Cortex of kidney (tissue), 1 donor: ENCODE measurements at places on chromosomes 5 and 9.

DNA sequence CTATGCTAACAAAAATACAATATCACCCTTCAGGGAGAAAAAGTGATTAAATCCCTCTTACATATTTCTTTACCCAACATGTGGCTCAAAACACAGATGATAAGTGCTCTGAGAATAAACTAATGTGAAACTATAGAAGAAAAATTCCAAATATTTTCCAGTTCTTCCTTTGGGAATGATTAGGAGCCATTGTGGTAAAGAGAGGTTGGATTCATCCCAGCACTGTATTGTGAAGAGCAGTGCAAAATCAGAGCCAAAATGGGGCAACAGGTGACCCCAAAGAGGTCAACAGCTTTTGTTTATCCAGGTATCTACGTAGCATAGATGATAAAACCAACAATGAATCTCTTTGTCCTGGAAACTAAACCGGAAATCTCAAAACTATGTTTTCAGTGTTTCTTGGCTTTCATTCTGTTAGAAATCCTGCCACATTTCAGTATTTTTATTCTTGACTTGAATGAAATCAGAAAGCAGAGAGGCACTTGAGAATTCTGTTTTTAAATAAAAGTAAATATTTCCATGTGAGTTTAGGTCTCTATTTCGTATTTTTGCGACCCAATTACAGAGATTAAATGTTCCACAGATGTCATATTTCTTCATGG is 120.4 kb upstream of the FST start:
- DNase-seq, result no peak

GRCh38 chr9:37036371-37036775 is 2.3 kb upstream of the PAX5 start:
- DNase-seq, result no peak

DNA sequence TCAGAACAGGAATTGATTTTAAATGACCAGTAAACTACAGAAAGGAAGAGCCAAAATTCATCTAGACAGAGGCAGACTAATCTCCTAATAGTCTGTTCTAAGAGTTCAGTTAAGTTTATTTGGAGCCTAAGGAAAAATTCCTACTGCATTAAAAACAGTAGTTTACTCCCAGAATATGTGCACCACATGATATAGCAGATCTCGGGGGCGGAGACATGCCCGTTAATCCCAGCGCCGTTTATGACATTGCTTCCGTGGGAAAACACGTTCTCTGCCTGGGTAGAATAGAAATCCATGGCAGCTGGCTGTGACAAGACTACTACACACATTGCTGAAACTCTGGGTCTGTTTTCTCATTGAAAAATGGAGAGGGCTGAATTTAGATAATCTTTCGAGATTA is 11.4 kb downstream of the HABP4 start:
- DNase-seq, result no peak

DNA sequence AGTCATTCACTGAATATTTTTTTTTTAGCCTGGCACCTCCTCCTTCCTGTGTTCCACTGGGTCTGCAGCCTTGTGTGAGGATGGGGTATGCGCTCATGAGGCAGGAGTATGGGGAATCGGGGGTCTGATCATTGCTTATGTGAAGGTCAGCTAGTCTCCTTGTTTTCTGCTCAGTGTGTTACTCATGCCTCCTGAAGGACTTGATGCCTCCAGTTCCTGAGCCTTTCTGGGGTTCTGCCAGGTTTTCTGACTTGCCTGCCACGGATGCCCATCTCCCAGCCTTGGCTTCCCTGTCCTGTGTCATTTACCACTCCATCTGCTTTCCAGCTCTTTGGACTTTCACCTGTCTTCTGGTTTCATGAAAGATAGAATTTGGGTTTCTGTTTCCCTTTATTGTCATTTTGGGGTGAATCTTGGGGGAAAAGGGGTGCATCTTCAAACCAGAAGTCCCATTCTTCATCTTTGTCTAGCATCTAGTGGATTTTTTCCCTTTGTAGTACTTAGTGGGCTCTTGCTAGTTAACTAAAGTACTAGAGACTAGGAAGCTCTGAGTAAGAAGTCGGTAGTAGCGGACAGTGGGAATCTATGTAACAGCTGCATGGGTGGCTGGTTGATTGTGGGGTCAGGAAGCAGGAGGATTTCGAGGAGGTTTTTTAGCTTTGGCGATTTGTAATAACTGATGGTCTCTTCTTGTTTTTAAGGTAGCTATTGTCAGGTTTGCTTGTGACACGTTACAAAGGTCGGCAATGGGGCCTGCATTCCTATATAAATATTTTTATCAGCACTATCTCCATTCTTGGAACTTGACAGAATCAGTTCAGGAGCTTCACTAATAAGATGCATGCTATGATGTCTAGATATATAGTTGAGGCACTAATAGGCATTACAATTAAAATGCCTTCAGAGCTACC is 8.2 kb downstream of the OTULIN start:
- DNase-seq, result no peak

DNA sequence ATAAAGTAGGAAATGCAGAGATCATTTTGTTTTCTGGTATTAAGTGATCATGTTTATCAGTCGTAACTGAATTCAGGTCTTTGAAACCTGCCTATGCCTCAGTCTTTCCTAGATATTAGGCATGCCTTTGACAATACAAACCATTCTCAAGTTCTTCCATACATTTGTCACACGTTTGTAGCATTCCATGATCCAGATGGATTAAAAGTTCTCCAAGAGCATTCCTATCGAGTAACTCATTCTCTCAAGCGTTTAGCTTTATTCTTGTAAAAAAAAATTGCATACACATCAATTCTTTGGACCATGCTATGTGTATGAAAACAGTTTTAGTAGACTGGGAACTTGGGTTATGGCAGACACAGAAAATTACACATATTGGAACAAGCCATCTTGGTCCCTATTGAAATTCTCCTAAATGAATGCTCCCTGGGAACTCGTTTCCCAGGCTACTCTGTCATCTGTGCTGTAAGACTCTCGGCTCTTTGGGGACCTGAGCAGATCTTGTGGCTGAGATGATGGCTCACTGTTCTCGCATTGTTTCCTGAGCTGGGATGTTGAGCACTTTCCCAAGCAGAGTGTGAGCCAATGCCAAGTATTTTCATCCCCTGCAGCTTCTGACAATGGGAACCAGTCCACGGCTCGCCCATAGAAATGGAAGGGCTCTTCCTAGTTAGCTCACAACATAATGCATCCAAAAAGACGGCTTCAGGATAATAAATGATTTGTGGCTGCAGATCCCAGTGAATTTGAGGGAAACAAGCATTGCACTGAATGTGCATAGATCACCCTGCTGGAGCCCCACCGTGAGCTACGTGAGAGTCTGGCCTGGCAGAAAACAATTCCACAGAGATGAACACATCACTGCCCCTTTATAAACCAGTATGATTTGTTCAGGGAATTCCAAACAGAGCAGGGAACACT is 230.2 kb downstream of the IRX1 start:
- DNase-seq, result no peak

DNA sequence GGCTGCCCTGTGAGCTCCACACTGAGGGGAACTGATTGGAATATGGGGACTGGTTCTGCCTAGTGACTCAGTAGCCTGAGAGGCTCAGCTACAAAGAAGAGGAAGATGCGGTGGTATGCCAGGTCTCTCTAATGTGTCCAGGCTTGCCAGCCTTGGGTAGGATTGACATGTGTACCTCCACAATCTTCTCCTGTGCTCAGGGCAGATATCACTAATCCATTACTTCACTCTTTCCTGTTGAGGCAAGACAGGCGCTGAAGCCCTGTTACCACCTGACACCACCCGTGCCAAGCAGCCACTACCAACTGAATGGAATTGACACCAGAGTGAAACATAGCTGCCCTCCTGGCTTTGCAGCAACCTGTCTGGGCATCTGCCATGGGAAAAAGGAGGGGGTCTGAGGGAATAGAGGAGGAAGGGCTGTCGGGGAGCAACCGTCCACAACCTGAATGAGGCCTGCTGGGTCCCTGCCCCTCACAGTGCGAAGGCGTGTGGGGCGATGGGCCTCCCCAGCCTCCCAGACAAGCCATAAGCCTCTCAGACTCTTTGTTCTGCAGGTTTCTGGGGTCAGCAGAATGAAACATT is 114.7 kb upstream of the CXCL14 start:
- no peak for DNase-seq

- DNase-seq, result no peak
These were observed 38.9 kb downstream of the EXD3 start for GRCh38 chr9:137383784-137384756.

DNA sequence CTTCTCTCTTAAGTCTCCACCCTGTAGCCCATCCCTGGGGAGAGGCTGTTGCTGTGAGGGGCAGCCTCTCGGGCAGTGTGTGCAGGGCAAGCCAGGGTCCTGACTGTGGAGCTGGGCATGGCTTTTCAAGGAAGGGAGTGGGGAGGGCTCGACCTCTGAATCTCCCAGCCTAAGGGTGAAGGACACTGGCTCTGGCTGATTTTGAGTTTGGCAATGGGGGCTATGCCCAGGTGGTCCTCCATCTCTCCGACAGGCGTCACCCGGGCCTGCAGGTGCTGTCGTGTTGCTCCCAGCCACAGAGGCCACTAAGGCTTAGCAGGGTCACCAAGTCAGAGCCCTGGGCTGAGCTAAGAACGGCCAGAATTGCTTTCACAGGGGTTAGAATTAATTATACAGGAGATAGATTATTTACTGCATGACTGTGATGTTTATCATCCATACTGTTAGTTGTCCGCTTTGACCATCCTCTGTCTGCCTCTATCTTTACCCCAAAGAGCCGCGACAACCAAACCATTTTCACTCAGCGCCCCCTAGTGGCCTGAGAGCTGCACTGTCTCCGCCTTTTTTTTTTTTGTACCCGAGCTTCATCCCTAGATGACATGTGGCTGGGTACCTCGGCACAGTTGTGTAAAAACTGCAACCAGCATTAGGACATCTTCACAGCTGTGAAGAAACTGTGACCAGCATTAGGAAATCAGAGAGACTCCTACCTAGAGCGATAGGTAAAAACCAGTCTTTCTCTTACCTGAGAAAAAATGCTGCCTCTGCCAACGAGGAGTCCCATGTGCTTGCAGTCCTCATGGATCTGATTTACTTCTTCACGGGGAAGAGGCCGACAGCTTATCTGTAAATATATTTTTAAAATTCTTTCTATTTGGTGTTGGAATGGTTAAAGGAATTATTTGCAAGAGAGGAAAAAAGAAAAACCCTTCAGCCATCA is 44.5 kb downstream of the AGXT2 start:
- DNase-seq, result no peak

DNA sequence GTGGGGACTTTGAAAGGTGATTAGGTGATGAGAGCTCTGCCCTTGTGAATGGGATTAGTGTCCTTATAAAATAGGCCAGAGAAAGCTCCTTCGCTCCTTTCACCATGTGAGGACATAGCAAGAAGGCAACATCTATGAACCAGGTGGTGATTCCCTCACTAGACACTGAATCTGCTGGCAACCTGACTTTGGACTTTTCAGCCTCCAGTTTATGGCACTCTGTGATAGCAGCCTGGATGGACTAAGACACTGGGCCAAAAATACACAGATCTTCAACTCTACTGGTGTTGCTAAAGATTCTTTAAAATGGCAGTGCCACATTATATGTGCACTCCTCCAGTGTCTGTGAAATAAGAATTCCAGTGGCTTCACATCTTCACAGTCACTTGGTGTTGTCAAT is 41.2 kb upstream of the COL15A1 start:
- no peak for DNase-seq

- DNase-seq, result no peak
These were observed 145.6 kb downstream of the MUSK start for GRCh38 chr9:110814159-110814558.

DNA sequence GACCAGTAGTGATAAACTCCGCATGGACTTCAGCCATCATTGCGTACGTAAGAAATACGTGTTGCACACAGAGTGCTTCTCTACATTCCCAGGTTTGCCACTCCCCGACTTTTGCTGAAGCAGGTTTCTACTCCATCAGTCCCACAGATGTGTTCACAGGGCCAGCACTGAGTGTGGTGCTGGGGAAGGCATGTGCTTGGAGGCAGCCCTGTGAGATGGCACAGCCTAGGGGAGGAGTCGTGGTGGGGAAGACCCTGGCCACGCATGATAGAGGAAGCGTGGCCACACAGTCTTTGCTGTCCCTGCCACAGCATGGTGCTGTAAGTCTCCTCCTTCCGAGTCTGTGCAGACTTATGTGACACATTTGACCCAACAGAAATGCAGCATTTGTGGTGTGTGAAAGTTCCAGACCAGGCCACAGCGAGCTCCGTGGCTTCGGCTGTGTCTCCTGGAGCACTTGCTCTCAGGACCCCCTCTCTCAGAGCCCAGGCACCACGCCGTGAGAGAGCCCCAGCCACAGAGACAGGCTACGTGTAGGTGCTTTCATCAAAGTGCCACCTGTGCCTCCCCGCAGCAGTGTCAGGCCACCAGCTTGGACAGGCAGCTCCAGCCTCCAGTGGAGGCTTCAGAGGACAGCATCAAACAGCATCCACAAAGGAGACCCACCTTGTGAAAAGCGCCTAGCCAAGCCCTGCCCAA is 197.8 kb downstream of the AUH start:
- DNase-seq, result no peak

- DNase-seq, result no peak
These were observed 11.8 kb upstream of the ZFP2 start for GRCh38 chr5:178883815-178884430.

GRCh38 chr9:34577400-34578240 is 11.9 kb downstream of the CNTFR start:
- no peak for DNase-seq

GRCh38 chr5:168920019-168920810 is 341.0 kb upstream of the PANK3 start:
- no peak for DNase-seq

GRCh38 chr9:22141908-22142307 is 132.8 kb upstream of the CDKN2B start:
- DNase-seq, result no peak

DNA sequence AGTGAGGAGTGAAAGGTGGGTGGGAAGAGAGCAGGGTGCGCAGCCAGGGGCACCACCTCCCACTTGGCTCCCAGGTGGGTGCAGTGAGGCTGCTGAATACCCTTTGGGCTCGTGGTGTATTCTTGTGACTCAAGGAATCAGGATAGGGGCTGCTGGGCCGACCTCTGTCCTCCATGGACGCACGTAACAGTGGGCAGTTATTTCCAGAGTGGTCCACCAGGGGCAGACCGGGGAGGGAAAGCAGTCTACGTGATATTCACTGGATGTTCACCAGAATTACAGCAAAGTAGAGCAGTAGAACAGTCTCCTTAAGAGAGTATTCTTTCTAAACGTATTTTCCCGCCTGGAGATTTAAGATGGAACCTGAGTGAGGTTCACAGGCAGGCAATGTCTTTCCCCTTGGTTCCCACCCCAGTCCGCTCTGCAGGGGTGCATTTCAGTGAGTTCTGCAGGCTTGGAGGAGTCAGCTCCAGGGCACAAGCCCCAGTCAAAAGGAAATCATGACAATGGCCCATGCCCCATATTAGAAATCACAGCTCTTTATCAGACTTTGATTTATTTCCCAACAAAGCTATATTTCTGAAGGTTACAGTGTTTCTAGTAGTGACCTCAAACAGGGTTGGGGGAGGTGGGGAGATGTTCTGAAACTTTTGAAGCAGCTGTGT is 88.7 kb downstream of the SYK start:
- DNase-seq, result no peak

DNA sequence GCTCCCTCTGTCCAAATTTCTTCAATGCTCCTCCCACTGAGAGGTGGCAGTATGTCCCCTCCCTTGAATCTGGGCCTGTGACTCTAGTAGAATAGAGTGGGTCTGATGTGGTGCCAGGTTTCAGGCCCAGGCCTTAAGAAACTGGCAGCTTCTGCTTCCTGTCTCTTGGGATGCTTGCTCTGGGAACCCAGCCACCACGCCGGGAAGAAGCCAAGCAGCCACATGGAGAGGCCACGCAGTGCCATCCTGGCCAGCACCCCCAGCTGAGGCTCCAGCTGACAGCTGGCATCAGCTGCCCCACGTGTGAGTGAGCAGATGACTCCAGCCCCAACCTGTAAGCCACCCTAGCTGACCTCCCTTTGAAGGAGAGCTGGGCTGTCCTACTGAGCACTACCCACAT is 7.3 kb upstream of the TSPAN17 start:
- DNase-seq, result no peak
